Activated naive CD8-positive, alpha-beta T cell treated with anti-CD3 and anti-CD28 coated beads, Interleukin-2, amount 10 ng/mL, durations not matched to agents 7 days and 5 days (primary cell): ENCODE measurements at places on chromosomes 16 and 17.

GRCh38 chr16:6189216-6189615 is 1091.6 kb upstream of the EEF2KMT start:
- H3K4me3 ChIP-seq, result no peak overlapping the region
- H3K4me1 ChIP-seq, result no peaks in the 10 kb centered on the region
- H3K27me3 ChIP-seq, result no peaks in the 10 kb centered on the region
- H3K36me3 ChIP-seq, result no peaks in the 10 kb centered on the region
- no peak overlapping the region for H3K27ac ChIP-seq

DNA sequence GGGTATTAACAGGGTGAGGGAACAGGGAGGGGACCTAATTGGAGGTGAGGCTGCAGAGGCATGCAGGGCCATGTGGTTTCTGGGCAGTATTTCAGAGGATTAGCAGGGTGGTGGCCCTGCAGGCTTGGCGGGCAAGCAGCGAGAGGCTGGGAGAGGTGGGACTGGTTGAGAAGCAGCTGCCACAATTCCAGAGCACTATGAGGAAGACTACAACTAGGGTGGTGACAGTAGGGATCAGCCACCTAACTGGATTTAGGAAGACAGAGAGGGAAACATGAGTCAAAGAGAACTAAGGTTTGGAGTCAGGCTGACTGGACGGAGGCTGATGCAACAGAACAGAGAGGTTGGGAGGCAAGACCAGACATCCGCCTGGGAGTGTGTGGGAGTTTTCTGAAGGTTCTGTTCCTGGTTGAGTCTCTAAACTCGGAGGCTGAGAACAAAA is 12.3 kb downstream of the ALOXE3 start:
- H3K27ac ChIP-seq, result no peak overlapping the region
- H3K36me3 ChIP-seq, result no peaks in the 10 kb centered on the region
- no peak overlapping the region for H3K4me3 ChIP-seq
- no peak for DNase-seq

DNA sequence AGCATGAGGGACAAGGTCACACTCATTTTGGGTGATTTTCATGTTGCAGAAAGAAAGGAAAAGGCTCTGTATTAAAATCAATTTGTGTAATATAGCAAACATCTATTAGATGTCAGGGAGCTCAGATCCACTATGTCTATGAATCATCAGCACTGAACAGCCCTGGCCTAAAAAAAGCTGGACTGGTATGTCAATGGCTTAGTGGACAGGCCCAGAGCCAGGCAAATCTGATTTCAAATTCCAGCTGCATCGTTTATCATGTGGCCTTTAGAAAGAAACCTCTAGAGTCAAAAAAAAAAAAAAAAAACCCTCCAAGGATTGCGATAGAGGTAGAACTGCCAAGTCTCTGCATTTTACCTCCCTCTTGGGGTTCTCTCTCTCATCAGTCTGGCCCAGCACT is 5.4 kb downstream of the GAS7 start:
- peaks cover 23% of the 10 kb centered on the region for H3K27me3 ChIP-seq
- no peak overlapping the region for H3K4me3 ChIP-seq
- no peak overlapping the region for H3K27ac ChIP-seq
- DNase-seq, result no peak
- H3K4me1 ChIP-seq, result no peaks in the 10 kb centered on the region

GRCh38 chr16:79286646-79287423 is 313.7 kb downstream of the MAF start:
- DNase-seq, result peak; percentile 35
- peak overlapping the region; percentile 55 for H3K4me3 ChIP-seq
- H3K4me1 ChIP-seq, result peaks cover 26% of the 10 kb centered on the region
- H3K27me3 ChIP-seq, result peaks cover 31% of the 10 kb centered on the region

GRCh38 chr16:62903961-62904502 is 867.8 kb upstream of the CDH8 start:
- no peaks in the 10 kb centered on the region for H3K27me3 ChIP-seq
- no peak overlapping the region for H3K27ac ChIP-seq
- no peaks in the 10 kb centered on the region for H3K4me1 ChIP-seq
- no peak overlapping the region for H3K4me3 ChIP-seq
- no peak for DNase-seq
- no peaks in the 10 kb centered on the region for H3K36me3 ChIP-seq
